GM23338 (cell line): ENCODE measurements at places on chromosomes 3 and 15.

- no peak for DNase-seq
Observed at GRCh38 chr3:61908382-61908781, 347.0 kb downstream of the PTPRG start.

DNA sequence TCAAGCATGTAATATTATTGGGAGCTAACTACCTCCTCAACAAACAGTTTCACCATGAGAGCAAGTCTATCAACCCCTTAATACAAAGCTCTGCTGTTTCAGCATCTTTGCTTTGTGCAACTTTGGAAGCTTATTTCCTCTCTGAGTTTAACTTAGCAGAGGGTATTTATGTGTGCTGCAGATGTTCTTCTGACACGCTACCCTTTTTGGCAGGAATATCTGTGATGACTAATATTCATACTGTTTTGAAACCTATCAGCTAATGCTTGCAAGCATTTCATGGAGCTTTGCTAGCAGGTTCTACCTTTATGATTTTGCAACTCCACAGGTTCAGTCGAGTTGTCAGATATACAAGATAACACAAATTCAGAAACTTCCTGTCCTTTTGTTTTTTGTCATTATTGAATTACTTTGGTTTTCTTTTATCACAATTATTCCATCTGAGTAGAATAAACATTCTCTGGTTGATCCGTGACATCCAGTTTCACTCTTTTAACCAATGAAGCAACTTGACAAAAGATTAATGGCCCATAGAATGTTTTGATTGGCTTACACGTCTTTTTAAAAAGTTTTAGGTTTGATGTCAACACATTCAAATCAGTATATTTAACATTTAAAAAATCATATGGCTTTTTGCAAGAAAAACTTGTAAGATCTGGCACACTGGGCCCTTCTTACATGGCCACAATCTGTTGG lies 1.7 kb upstream of the SLC9A9 start:
- no peak for DNase-seq

DNA sequence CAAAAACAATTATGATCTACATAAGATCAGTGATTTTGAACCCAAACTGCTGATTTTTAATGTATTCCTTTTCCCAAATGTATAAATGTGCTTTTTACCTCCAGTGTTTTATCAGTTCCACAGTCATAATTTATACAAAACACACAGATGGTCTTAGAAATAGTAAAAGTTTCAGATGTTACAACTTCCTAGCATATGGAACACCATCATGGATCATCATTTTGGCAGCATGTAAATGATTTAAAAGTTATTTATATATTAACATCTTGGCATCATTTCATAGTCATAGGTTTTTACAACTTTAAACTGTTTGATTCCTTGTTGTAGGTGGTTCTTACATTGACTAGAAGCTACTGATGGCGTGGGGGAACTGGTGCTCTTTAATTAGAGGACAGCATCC lies 1025.3 kb downstream of the ROBO1 start:
- no peak for DNase-seq

DNA sequence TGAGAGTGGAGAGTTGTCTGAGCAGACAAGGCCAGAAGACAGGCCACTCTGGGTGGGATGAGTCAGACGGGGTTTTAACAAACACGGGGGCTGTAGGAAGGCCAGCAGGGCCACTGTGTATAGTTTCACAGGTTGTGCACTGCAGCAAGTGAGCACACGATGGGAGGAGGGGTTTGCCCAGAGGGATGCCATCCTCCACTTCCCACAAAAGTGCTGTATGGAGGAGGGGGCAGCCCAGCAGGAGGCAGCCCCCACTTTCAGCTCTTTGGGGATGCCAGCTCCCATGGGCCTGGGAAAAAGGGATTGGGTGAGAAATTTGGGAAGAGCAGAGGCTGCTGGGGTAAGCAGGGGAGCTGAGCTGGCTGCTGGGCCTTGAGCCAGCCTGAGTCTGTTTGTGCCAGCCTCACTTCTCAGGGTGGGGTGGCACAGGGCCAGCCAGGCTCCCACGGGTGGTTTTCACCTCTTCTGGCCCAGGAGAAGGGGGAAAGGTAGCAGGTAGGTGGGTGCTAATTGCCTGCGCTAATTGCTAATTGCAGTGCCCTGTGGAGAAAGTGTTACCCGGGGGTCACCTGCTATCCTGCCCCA lies 6.7 kb downstream of the ZBTB47 start:
- no peak for DNase-seq

DNA sequence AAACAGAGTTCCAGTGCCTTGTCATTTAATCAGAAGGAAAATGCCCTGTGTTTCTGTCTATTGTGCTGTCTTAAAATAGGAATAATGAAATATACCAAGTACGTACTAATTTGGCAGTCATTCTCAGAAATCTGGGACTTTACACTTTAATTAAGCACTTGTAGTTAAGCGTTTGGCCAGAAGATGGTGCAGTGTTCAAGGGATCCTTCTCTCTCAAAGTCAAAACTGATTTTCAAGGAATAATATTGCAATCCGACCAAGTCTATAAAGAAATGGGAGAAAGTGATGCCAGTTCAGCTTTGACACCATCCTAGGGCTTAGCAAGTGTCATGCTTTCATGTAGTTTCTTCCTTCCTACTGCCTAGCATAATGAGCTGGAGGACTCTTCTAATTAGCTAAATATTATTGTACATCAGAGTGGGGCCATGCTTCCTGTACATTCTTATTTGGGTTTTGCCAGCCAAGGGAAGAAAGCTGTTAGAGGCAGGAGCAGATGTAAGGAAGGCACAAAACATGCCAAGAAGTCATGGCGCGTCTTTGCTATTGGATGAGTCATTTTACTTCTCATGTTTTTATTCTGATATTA lies 64.8 kb downstream of the SAMMSON start:
- DNase-seq: peak; percentile 63
